Mesenchymal stem cell (in vitro differentiated cells and primary cell): ENCODE measurements at places on chromosomes 16 and 17.
A peak's percentile ranks its signal among the peaks of the same experiment; 100 is the strongest.

- no peak for DNase-seq
These were observed 197.0 kb downstream of the IRF8 start for GRCh38 chr16:86095906-86096485.

GRCh38 chr16:50530277-50531236, 17.6 kb upstream of the NKD1 start:
- no peak for DNase-seq

DNA sequence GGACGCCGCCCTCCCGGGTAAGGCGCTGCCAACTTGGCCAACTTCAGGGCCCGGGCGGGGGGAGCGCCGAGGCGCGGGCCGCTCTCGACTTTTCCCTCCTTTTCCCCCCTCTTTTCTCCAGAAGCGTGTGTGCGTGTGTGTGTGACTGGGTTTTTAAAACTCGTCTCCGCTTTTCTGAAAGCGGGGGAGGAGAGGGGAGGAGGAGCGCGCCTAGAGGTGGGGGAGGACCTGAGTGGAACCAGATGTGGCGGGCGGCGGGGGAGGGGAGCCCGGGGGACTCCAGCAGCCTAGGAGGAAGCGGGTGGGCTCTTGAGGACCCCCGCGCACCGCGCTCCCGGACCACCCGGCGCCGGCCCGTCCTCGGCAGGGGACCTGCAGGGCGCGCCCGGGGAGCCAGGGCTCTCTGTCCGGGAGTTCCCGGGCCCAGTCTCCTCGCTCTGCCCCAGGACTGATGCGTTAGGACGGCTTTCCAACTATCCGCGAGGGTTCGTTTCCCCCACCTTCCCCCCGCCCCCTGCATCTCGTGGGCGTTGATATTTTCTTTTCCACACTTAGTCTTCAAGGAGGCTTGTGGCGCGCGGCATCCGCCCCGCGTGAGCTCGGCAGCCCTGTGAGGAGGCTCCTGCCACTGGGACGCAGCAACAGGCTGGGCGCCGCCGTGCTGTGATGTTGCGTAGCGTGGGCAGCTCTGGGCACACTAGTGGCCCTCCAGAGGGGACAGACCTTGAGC, 599 bp downstream of the MRC2 start:
- DNase-seq: peak; percentile 80

- DNase-seq: peak; percentile 44
These were observed 32.4 kb downstream of the CLTC start for GRCh38 chr17:59652119-59652518.

GRCh38 chr17:50175035-50175807, 9.4 kb downstream of the SGCA start:
- no peak for DNase-seq

GRCh38 chr17:4186357-4186881, 43.4 kb downstream of the CYB5D2 start:
- DNase-seq: no peak

DNA sequence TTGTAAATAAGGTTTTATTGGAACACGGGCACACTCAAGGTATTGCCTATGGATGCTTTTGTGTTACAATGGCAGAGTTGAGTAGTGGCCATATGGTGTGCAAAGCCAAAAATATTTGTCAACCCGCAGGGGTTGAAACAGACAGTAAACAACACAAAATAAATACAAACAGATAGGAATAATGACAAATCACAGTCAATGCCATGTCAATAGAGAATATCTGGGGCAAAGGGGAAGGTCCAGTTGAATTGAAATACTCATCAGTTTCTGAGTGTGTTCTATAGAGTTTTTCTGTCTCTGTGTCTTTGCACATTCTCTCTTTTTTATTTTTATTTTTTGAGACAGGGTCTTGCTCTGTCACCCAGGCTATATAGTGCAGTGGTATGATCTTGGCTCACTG, 37.5 kb downstream of the PITPNC1 start:
- no peak for DNase-seq
